ENCODE measurements at places on chromosomes 13 and 19. TPM values are rescaled to one million over a fixed set of nuclear protein-coding genes. Genes with fewer than 3 reads are reported as not detected.

DNA sequence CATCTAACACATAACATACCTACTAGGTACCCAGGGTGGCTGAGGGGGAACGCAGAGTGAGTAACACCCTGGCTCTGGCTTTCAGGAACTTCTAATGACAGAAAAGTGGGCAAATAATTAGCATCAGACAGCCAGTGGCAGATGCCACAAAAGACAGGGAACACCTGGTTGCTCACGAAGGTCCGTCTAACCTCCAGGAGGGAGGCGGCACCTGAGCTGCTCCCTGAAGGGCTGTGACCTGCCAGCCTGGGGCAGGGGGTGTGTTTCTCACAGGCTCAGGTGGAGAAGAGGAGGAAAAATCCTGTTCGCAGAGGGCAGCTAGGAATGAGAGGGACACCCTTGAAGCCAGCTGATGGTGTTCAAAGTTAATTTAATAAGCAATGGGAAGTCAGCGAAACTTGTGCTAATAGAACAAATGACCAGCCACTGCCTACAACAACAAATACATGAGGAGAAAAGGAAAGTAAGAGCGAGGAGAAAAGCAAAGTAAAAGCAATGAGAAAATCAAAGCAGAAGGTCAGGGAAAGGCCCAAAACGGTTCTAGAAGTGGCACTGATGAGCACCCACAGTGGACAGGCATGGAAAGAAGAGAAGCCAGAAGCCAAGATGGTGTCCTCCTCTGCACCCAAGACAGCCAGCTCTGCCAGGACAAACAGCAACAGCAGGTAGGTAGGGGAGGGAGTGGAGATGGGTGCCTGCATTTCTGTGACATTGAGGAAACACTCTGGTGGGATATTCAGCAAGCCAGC lies 87.3 kb downstream of the STK24 start:
- peak; percentile 44 for DNase-seq

The XAB2 gene
- 44.3 TPM for total RNA-seq

DNA sequence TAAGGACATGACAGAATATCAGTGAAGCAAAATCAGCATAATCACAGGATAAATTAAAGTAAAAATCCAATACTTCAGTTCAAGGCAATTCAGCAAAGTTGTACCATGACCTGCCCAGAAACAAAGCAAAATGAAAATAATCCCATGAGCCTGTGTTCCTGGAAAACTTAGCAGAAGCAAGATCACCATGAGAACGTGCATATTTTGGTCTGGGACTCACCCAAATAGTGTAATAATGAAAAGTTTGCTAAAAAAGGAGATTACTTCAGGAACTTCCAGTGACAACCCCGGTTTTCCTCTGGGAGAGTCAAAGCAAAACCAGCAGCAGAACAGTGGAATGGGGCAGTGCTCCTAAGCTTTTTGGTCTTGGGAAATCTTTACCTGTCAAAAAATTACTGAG lies 14.9 kb upstream of the RPL21 start:
- DNase-seq, result no peak

The ZNF175 gene
- total RNA-seq, result 10.8 TPM

GRCh38 chr13:26589754-26590153 lies 32.3 kb downstream of the WASF3 start:
- DNase-seq, result no peak

The ZNF578 gene
- total RNA-seq, result 28.0 TPM

The ABCC4 gene
- 93.5 TPM for total RNA-seq

GRCh38 chr13:22128441-22129408 lies 457.9 kb downstream of the FGF9 start:
- DNase-seq, result no peak

DNA sequence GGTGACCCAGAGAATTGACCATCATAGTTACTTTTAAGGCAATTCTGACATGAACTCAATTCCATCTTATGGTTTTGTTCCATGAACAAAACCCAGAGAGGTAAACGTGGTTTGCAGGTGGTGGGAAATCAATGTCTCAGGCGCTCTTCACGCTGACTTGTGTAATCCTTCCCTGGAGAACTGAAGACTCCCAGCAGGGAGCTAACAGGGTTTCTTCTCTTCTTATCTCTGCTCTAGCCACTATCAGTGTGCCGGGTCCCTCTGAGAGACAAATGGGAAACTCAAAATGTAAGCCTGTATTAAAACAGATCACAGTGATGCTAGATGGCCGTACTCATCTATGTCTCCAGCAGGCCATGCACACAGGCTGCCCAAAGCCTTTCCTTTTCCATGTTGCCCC lies 57.6 kb upstream of the ARGLU1 start:
- peak; percentile 59 for DNase-seq

DNA sequence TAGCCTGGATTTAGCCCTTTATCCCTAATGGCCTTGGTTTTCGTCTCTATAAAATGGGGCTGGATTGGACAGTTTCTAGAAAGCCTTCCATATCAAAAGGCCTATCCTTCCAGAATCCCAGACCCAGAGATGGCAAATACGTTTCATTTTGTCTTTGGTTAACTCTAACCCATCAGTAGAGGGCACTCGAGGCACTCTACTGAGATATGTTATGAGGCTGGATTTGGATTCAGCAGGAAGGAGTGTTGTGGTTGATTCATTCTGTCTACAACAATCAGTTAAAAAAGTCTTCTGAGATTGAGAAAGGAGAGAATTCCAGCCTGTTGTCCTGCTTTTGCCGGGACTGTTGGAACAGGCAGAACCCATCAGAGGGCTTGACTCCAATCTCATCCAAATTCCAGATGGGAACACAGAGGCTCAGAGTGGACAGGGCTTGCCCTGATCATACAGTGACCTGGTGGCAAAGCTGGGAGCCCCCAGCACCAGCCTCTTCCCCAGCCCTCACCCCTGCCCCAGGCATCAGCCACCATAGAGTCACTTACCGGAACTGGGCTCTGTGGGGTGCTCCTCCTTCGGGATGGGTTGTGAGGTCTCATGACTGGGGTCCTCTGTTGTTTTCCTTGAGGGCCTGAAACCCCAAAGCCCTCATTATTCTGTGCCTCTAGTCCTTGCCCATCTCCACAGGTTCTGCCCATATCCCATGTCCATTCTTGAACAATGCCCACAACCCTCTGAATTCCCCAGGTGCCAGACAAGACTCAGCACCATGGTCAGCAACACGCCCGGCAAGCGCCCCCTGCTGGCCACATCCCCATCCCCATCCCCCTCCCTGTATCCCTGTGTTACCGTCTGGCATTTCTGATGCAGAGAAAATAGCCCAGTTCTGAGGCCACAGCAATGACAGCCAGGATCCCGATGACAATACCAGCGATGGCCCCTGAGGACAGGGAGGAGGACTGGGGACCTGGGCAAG lies 12.3 kb upstream of the ZNF180 start:
- DNase-seq, result peak; percentile 94

DNA sequence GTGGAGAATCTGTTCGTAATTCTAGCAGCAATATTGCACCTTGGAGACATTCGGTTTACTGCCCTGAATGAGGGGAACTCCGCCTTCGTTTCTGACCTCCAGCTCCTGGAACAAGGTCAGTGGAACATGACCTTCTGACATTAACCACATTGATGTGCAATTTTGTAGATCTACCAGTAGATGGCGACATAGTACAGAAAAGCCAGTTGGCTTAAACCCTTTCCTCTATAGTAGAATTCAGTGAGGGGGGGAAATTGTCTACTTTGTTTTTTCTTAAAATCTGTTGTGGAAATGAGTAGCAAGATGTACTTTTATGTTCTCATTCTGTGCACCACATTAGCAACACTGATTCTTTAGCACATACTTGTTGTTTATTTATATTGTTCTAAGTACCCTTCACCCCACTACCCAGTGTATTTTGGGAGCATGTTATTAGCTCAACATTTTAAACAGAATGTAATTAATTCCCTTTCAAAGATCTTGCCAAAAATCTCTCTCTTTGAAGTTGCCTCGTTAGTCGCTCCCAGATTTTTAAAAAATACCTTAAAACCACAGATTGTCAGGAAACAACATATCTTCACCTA lies 332.2 kb downstream of the MYO16 start:
- no peak for DNase-seq

DNA sequence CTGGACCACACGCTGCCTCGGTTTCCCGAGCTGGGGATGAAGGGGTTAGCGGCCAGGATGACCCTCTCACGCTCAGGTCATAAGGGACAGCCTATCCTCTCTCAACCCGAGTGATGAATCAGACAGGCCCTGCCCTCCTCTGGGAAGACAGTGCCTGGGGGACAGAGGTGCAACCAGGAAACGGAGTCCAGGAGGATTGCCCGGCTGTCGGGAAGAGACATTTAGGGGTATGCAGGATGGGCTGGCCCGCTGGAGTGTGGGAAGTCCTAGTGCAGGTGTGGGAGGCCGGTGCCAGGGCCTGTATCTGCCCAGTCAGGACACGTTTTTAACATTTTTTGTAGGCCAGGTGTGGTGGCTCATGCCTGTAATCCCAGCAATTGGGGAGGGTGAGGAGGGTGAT lies 8.3 kb downstream of the LSM7 start:
- no peak for DNase-seq

DNA sequence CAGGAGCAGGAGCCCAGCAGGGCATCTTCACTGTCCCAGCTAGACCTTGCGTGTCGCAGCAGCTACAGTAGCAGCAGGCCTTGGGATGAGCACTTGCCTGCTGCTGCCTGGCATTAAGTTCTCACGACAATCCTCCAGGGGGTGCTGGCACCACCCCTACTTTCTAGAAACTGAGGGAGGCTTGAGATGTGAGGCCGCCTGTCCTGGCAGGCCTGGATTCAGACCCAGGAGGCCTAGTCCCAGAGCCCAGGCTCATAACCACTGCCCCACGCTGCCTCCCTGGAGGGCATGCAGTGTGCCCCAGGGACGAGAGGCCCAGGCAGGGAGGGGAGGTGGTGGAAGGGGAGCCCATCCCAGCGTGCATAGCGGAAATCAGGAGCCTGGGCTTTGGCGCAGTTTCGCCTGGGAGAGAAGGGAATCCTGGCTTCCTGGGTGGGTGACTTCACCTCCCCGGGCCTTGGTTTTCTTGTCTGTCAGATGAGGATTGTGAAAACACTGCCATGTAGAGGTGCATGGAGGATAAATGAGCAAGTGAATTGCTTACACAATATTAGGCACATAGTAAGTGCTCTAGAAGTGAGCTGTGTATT lies 26.1 kb downstream of the PPP5C start:
- DNase-seq, result peak; percentile 85

- peak; percentile 93 for DNase-seq
Observed at GRCh38 chr19:53927739-53928138, 18.7 kb downstream of the CACNG7 start.

- peak; percentile 85 for DNase-seq
Observed at GRCh38 chr19:1568320-1569019, at the start of gene MEX3D. MEX3D (minus strand) TSS chr19:1568325; CDS start chr19:1568058, 267 bp downstream.

GRCh38 chr13:32622827-32623226 lies 36.6 kb downstream of the PDS5B start:
- DNase-seq, result no peak

- no peak for DNase-seq
Observed at GRCh38 chr13:36531746-36532486, 99.6 kb downstream of the CCNA1 start.

DNA sequence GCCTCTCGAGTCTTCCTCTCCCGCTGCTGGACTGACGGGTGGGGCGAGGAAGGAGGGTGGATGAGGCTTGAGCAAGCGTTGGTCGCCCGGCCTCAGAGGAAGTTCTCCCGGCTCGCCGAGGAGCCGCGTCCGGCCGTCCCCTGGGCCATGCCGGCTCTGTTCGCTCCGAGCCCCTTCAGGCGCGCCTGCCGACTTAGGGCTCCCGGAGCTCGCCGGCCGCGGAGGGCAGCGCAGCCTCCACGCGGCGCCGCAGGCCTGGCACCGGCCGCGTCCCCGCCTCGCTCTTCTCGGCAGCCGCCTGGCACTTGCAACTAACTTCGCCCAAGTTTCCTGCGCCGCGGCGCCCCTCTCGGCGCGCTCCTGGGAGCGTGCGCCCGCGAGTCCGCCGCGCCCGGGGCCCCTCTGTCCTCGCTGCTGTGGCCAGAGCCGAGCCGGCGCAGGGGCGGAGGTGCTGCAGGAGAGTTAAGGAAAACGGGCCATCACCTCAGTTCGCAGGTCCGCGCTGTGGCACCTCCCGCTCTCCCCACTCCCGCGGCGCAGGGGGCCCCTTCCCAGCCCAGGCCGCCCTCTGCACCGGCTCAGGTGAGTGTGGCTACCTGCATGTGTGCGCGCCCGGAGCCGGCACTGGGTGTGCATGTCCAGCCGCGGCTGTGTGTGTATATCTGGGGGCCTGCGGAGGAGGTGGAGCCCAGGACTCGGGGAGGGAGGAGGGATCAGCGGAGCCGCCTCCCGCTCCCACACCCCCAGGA lies 641 bp upstream of the SOX21 start:
- peak; percentile 81 for DNase-seq

The SH2D3A gene
- 10.7 TPM for total RNA-seq

- peak; percentile 76 for DNase-seq
Observed at GRCh38 chr19:43634872-43635560, 4.6 kb downstream of the CADM4 start.

The LGALS7 gene
- 0.97 TPM for total RNA-seq

The CBLC gene
- 5.5 TPM for total RNA-seq

The TICAM1 gene
- total RNA-seq, result 4.6 TPM

DNA sequence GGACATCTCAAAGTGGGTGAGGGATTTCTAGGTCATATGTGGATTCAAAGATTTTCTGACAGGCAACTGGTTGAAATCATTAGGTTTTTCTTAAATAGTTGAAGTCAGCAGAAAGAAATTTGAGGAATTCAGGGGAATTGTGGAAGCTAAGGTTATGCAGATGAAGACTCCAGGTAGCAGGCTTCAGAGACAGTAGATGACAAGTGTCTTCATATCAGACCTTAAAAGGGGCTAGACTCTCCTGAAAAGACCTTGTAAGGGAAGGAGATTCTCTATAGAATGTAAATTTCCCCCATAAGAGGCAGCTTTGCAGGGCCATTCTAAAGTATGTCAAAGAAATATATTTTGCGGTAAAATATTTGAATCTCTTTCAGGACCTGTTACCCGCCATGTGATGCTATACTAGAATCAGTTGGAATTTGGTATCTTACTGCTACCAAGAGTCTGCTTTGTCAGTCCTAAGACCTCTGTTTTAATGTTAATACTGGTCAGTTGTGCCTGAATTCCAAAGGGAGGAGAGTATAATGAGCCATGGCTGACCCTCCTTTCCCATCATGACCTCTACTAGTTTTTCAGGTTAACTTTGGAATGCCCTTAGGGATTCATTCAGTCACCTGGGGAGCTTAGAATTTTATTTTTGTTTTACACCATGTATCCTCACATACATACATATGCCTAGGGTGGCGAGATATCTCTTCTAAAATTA lies 1115.5 kb upstream of the SLC10A2 start:
- DNase-seq, result no peak

- DNase-seq, result no peak
Observed at GRCh38 chr19:13001502-13002165, 6.4 kb downstream of the NFIX start.

- DNase-seq, result no peak
Observed at GRCh38 chr13:101554420-101555125, 102.1 kb downstream of the ITGBL1 start.

DNA sequence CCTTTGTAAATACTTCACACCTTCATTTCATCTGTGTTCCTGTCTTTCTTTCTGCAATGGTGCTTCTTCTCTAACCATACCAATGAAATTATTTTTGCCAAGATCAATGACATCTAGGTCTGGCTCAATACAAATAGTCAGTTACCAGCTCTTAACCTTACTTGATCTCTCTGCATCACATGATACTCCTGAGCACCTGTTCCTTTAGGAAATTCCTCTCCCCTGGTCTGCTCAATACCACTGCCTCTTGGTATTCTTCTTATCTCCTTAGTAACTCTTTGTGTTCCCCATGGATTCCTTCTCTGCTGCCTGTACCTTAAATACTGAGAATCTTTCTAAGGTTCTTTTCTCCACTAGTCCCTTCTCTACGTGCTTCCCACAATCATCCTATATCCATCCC lies 25.9 kb downstream of the SOHLH2 start:
- no peak for DNase-seq

- DNase-seq, result no peak
Observed at GRCh38 chr19:39381910-39382611, 8.8 kb downstream of the PAF1 start.

The SOX1 gene
- total RNA-seq, result not detected

The SHISA7 gene
- total RNA-seq, result not detected
